ENCODE measurements at places on chromosomes 5 and 9.

- no peak for DNase-seq
Observed at GRCh38 chr5:83877911-83878706, 157.5 kb upstream of the HAPLN1 start.

DNA sequence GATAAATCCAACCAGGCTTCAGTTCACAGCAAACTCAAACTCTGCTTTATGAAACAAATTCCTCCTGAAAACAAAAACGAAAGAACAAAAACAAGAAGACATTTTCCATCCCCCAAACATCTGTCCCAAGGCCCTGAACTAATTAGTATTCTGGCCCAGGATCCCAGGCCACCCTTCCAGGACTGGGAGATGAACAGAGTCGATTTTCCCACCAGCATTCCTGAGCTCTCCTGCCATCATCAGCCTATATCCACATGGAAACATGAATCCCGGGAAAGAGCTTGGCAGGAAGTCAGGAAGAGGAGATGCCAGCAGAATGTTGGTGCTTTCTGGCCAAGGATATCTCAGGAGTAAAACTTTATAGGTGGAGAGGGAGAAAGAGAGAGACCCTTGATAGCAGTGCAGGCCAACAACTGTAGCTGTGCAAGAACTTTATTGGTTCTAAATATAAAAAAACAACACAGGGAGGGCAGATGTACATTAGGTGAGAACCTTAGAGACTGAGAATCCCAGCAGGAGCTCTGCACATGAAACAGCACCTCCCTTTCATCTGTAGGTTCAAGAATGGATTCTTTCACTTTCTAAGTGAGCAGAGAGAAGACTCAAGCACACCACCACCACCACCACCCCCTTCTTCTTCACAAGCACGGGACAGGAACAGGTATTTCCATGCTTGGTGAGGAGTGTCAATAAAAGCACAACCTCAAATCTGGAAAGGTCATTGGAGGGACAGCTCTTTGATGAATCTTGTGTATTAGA is 190.7 kb upstream of the TAS2R1 start:
- no peak for DNase-seq

- DNase-seq: peak; percentile 68
Observed at GRCh38 chr9:121059998-121060636, 10.0 kb upstream of the C5 start.

DNA sequence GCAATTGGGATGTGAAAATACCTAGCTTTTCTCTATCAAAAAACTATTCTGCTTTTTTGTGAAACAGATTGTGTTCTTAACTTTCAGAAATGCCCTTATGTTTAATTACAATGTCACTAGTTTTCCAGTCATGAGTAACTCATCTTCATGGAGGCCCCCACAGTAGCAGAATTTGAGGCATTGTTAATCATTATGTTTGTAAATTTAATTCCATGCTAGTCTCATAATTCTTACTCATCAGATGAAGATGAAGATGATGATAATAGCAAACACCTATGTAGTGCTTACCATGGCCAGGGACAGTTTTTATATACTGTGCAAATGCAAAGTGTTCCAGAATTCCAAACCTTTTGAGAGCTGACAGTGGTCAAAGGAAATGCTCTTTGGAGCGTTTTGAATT is 27.7 kb upstream of the F2R start:
- DNase-seq: no peak

DNA sequence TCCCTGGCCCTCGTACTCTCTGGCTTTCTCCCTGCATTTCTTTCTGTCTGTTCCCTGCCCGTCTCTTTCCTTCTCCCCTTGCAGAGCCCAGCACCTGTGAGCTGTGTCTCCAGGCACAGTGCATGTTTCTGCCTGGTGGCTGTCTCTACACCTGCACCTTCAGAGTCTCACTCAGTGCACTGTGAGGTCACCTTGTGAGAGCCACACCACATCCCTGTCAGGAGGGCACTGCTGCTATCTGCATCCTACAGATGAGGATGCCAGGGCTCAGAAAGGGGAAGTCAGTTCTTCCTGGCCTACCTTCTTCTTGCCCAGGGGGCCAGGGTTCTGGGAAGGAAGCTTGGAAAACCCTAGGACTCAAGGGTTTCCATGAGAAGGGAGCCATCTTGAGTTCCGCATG is 69.7 kb upstream of the NEURL1B start:
- no peak for DNase-seq

- no peak for DNase-seq
Observed at GRCh38 chr9:106927916-106928315, 65.0 kb downstream of the ZNF462 start.

- no peak for DNase-seq
Observed at GRCh38 chr9:74527718-74528117, 30.6 kb downstream of the RORB start.

DNA sequence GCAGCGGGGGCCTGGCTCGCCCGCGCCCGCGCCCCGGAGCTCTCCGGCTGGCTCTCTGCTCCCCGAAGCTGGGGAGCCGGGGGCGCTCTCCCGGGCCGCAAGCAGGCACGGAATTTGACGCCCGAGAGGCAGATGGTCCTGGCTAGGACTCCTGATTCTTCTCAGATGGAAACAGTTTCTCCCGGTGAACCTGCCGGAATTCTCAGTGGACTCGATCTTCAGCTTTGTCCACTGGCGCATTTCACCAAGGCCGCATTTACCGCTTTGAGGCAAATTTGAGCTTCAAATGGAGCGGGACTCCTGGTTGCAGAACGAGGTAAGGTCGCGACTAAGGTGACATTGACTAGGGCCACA is 305.7 kb upstream of the KCNN2 start:
- DNase-seq: no peak

GRCh38 chr5:52598968-52599367 is 188.7 kb upstream of the ITGA1 start:
- no peak for DNase-seq

DNA sequence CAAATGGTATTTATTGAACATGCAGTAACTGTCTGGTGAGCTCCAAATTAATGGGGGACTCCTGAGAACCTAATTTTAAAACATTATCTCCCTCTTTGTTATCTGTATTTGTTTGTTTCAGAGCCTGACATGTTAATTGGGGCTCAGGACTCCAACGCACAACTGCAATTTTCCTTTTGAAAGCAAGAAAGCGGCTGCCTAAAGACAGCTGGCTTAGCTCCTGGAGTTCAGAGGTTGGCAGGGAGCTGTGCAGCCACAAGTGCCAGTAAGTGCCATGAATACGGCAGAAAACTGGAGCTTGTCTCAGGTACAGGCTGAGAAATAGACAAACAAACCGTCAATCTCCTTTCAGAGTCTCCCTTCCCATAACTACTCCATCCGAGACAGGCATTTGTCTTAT is 80.9 kb downstream of the PPP2R2B start:
- no peak for DNase-seq

- no peak for DNase-seq
Observed at GRCh38 chr9:111854799-111855198, 41.8 kb upstream of the UGCG start.

DNA sequence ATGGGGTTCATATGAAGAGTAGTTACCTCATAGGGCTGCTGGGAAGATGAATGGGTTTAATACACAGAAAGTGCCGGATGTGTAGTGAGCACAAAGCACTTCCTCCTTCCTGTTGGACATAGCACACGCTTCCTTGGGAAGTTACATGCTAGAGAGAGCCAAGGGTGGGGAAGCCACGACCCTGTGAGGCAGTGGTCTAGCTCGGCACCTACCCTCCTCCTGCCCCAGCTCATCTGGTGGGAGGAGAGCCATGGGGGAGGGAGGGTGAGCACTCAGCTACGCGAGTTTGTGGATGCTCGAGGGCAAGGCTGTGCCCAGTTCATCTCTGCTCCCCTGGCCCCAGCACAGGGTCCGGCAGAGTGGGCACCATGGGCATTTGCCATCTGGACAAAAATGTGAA is 43.6 kb upstream of the NEK6 start:
- no peak for DNase-seq

DNA sequence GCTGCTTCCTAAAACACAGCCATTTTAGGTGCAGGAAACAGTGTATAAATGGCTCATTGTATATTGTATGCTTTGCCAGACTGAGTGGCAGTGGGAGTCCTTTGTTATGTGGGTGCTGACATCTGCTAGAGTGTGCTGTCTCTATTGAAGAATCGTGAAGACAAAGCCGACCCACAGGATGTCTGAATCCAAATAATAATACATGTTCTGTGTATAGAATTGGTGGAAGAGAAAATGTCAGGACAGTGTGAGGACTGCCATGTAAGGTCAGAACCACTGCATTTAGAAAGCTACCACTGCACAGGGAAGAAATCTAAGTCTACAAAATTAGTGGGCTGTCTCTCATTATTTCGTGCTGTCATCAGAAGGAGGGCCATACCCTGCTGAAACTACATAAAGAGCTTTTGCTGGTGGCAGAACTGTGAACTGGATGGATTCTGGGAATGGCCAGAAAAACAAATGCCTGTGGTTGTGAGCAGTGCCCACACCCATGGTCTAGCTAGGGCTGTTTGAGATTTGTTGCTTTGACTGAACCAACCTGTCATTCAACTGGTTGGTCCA is 2.5 kb downstream of the IL7R start:
- DNase-seq: peak; percentile 69

DNA sequence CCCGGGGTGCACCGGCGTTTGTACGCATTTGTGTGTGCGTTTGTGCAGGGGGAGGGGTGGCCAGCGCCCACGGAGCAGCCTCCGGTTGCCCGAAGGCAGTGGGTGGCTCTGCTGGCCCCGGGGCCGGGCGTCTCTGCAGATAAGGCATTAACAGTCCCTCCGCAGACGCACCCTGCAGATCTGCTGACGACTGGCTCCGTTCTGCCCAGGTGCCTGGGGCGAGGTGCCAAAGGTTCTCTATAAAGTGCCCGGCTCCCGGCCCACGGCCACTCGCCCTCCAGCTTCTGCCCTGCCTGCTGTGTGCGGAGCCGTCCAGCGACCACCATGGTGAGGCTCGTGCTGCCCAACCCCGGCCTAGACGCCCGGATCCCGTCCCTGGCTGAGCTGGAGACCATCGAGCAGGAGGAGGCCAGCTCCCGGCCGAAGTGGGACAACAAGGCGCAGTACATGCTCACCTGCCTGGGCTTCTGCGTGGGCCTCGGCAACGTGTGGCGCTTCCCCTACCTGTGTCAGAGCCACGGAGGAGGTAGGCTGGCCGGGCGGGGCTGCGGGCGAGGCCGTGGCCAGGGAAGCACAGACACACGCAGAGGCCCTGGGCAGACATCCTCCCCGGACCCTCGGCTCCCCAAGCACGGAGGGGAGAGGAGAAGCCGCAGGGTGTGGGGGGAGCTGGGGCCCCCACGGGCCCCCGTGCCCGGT is at the start of gene SLC6A19:
TSS of gene SLC6A19 (plus strand) at position 269 of the 699 bp plus-strand sequence. CDS start at position 325, 56 bp downstream.
- DNase-seq: no peak

GRCh38 chr9:116175614-116176013 is 22.0 kb downstream of the PAPPA start:
- DNase-seq: no peak

GRCh38 chr5:140116716-140117115 is 2.8 kb downstream of the PURA start:
- DNase-seq: no peak

DNA sequence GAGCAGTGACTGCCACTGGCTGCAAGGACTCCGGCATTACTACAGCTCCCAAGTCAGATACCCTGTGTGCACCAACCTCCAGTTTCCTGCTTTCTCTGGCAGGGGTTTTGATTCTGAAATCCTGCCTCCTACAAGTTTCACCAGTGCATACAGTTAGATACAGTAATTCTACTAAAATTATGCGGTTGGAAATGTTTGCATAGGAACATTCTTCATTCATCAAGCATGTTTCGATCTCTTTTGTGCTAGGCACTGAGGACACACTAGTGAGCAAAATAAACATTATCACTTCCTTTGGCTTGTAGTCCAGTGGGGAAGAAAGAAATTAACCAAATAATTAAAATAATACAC is 152.2 kb downstream of the TMEM167A start:
- DNase-seq: no peak

- no peak for DNase-seq
Observed at GRCh38 chr5:9782826-9783560, 152.8 kb upstream of the TAS2R1 start.

DNA sequence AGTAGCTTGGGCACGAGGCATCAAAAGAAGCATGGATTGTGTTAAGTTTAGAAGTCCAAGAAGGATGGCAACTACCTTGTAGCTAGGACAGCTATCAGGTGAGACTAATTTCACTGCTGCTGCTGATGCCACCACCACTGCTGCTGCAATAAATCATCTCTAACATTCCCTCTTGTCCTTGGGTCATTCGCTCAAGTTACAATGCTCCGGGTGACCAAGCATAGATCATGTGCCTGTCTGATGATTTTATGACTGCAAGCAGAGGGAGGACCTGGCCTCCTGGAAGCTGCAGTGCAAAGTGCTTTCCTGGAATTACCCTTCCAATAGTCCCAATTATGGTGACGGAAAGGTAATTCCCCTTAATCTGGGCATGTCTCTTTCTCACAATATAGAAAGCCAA is 334.4 kb downstream of the PRELID2 start:
- no peak for DNase-seq

All from CD4-positive, alpha-beta T cell treated with Interleukin-4 for 1 hour (primary cell).